Effector CD8-positive, alpha-beta T cell (primary cell): ENCODE measurements at places on chromosomes 1 and 21.

DNA sequence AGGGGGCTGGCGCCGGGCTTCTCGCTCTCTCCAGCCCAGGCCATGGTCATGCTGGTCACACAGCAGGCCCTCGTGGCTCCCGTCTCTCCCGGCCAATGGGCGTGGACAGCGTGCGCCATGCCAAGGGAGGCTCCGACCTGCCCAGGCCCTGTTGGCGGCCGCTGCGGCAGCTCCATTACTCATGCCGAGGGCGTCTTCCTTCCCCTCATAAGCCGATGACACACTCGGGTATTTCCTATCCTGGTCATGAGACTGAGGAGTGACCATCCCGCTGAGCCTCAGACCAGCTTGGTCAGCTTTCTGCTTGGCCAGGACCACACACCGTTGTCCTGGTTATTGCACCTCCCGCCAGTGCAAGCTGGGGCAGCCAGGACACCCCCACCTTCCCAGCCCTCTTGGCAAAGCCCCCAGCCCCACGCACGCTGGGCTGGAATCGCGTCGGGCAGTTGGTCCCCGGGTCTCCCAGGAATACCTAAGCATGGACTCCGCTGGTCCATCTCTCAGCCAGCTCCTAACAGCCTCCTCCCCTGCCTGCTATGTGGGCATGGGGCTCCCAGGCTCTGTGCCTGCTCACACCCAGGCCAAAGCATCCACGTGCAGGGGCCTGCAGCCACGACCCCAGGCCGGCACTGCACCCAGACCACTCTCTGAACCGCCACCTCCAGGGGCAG is 49.8 kb downstream of the ARHGEF16 start:
- DNase-seq: no peak

- DNase-seq: no peak
Measured at GRCh38 chr1:72060466-72061245, 221.7 kb downstream of the NEGR1 start.

DNA sequence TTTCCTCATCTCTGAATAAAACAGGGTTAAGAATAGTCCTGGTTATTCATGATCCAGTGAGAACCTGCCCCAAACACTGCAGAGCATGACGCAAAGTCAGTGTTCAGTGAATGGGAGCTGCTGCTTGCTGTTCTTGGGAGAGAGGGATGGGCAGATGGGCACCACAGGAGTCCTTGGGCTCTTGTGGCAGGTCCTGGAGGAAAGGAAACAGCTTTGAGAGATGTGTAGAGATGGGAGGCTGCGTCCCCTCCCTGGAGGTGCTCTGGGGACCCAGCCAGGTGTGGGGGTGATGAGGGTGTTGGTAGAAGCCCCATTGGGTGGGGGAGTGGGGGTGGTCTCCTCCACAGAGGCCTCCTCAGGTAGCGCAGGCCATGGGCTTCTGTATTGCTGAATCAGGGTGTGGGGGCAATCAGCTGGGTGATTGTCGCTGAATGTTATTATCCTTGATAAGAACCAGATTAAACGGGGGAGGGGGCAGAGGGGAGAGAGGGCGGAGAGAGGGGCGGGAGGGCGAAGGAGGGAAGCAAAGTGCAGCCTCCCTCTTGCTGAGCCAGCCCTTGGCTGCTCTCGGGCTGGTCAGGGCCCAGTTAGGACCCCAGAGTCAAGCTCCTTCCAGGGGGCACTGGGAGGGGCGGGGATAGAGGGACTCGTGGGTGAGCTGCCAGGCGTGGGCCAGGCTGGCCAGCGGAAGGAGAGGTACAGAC is 22.9 kb upstream of the CASZ1 start:
- no peak for DNase-seq

GRCh38 chr1:84353695-84354094 is 44.6 kb upstream of the DNASE2B start:
- DNase-seq: no peak
